ENCODE measurements at places on chromosomes 7 and 10.

DNA sequence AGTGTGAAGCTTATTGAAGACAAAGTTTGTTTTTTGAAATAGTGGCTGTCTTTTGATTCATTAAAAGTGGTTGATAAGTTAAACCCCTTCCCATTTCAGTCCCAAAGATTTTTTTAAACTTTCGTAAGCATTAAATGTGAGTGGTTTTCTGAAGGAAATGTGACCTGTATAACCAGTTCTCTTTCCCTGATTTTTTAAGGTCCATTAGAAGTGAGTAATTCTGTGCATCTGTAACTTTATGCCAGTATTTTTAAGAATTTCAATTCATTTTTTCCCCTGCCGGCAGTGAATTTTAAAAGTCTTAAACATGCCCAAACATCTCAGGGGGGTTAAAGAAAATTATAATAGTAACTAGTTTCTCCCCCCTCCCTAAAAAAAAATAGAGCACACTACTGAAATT is 254.6 kb upstream of the SP8 start:
- no peak for DNase-seq

DNA sequence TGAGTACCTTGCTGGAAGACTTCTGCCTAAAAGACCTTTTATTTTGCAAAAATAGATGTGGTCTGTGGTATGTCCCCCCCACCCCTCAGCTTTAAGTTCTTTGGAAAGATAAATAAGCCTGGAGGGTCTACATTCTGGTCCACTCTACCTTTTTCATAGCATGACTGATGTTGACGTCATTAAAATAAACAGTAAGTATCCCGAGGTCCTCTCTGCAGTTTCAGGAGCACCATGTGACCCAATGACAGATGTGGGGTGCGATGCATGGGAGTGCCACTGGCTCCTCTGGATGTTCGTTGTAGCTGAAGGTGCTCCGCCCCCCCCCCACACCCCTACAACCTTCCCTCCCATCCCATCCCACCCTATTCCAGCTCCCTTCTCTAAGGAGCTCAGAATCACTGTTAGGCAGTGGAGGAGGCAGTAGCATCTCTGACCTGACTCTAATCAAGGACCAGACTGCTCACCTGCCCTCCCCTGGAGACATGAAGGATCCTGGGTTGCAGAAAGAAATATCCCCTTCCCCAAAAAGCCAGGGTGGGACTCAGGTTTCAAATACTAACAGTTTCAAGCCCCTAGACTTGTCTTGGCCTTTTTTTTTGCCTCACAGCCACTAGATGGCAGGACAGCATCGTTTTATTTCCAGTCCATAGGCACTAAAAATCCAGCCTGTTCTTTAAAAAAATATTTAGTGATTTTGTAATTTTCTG is 25.1 kb downstream of the CASP7 start:
- DNase-seq: no peak

- DNase-seq: no peak
These were observed 8.0 kb upstream of the GRK5 start for GRCh38 chr10:119199231-119199992.

DNA sequence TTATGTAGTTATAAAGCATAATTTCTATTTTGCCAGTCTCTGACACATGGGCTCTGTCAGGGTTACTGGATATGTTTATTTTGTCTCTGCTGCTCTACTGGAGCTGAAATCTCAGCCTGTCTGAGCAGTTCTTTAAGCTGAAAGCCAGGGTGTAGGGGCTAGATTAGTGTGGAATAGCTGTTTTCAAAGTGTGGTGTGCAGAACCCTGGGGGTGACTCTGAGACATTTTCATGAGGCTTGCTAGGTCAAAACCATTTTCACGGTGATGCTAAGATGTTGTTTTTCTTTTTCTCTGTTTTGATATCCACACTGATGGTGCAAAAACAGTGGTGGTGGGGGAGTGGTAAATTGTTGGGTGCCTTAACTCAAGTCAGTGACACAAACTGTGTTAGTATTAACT is 45.5 kb downstream of the CREM start:
- DNase-seq: no peak

GRCh38 chr7:17940951-17941431 is 697 bp upstream of the SNX13 start:
- no peak for DNase-seq

GRCh38 chr10:126420567-126421300 is 32.5 kb upstream of the ADAM12 start:
- DNase-seq: no peak

- no peak for DNase-seq
These were observed 20.9 kb downstream of the RGS10 start for GRCh38 chr10:119521443-119522204.

GRCh38 chr10:3955493-3955892 is 170.5 kb upstream of the KLF6 start:
- DNase-seq: no peak

- DNase-seq: no peak
These were observed 35.9 kb upstream of the ITPRID1 start for GRCh38 chr7:31478018-31478417.

DNA sequence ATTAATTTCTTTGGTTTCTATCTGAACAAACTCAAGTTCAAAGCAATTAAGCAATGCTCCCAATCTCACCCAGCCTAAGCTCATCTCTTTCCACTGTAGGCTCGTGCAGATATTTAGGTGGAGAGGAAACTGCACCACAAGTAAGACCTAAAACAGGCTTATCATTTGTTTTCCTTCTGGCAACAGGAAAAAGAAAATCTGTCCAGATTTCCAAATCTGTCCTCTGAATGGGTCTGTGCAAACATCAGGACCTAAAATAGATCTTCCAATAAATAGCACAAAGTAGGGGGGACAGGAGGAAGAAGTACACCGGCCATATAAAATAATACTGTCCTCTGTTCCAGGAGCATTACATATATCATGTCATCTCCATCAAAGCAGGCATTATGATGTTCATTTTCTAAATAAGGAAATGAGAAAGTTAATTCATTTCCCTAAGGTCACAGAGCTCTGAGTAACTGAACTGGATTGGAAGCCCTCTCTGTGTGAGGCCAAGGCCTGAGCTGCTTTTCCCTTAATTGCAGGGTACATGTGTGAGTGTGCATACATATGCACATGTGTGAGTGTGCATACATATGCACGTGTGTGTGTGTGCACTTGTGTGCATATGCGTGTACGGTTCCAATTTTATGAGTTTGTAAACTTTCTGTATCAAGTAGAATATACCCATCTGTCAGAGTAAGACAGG is 92.8 kb upstream of the PARD3 start:
- DNase-seq: no peak

GRCh38 chr10:82249141-82249540 is 374.1 kb downstream of the NRG3 start:
- DNase-seq: no peak

All from stimulated activated CD8-positive, alpha-beta memory T cell treated with anti-CD3 and anti-CD28 coated beads, Interleukin-12 subunit alpha, Interleukin-12 subunit beta, amount 100 ng/mL, for 1 hour (primary cell).